Urinary bladder (tissue), 4 donors: ENCODE measurements at places on chromosomes 2 and 18. TPM values are rescaled to one million over a fixed set of nuclear protein-coding genes. Genes with fewer than 3 reads are reported as not detected.

DNA sequence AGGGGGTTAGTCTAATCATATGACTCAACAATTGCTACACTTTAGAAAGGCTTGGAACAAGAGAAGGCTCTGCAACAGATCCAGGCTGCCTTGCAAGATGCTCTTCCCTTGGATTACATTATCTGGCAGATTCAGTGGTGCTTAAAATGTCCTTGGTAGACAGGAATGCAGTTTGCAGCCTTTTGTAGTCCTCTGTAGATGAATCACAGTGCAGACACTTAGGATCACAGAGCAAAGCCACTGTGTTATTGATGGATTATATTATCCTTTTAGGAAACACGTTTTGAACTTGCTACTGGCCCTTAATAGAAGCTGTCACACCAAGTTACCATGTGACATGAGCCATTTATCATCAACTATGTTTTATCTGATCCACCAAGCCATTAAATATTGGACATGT, 152.2 kb downstream of the CBLN2 start:
- DNase-seq, result no peak

- no peak for DNase-seq
These were observed 11.1 kb downstream of the CFAP36 start for GRCh38 chr2:55530539-55531081.

GRCh38 chr2:64112016-64112415, 32.2 kb downstream of the PELI1 start:
- no peak for DNase-seq

- no peak for DNase-seq
These were observed 5.2 kb downstream of the ZNF385B start for GRCh38 chr2:179856205-179856604.

DNA sequence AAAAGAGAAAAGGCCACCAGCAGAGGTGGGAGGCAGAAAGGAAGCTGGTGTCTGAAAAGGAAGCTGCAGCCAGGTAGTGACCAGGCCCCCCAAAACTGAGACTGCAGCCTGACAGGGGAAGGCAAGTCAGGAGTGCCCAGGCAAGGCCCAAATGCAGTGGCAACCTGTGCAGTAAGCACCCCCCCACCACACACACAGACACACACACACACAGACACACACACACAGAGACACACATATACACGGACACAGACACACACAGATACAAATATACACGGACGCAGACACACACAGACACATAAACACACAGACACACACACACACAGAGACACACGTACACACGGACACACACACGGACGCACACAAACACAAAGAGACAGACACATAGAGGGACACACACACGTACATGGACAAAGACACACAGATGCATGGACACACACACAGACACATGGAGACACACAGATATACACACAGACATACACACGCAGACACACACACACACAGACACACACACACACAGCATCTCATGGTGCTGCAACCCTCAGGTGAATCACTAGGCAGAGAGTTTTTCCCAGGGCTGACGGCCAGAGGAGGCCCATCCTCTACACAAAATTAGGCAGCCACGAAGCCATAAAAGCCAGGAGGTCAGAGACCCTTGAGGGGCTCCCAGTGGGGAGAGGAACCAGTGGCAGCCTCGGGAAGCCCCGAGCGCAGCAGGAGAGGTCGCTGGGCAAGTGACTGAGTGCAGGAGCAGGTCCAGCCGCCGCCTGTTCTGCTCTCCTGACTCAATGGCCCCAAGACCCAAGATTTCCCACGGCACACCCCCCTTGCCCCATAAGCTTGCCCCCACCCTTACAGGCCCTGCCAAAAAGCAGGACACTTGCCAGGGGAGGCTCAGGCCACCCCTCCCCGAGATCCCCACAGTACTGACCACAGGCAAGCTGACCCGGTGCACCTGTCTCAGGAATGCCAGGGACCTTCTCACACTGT, 6.3 kb downstream of the SDC1 start:
- DNase-seq, result no peak

DNA sequence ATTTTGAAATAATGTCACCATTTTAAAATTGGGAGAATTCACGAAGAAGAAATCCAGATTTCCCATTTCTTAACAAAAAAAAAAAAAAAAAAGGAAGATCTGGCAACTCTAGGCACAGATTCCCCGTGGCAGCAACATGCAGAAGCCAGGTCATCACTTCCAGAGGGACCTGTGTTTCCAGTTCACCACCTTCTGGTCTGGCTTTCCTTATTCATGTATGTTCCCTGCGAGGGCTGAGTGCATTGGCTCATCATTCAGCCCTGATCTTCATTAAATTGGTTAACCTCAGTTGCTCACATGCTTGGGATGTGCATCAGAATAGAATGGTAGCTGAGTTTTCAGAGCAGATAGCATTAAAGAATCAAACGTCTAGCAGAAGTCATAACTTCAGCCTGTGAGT, 25.0 kb upstream of the MAP3K20 start:
- no peak for DNase-seq

- DNase-seq, result no peak
These were observed 14.6 kb upstream of the KYNU start for GRCh38 chr2:142862847-142863246.

DNA sequence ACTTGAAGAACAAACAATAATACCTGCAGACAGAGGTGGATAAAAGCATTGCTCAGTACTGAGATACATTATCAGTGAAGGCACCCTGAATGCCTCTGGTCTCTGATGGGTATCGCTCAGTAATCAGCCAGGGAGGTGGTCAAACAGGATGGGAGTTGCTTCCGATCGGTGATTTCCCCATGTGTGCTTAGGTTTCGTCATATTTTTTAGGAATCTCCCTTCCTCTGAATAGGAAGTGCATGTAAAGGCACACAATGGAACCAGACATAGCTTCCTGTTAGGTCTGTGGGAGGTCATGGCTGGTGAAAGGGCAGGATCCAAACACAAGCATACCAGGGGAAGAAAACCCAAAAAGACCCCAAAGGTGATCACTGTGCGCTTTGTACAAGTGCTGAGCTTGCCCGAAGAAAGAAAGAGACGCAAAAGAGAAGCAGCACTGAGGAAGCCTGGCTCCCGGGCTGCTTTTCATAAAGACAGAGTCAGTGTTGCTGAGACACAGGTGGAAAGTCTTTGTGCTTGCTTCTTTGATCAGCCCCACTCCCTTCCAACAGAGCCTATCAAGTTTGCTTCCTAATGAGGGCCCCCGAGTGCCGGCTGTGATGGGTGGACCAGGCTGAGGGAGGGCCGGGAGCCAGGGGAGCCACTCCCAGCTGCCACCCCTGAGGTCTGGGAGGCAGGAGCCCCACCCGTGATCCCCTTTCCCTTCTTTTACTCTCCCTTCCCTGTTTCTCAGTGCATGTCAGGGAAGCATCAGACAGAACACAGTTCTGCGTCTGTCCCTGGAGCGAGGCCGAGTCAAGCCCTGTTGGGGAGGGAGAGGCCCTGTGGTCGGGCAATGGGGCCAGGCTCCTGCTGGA, 138.2 kb downstream of the SH3RF3 start:
- DNase-seq, result no peak

DNA sequence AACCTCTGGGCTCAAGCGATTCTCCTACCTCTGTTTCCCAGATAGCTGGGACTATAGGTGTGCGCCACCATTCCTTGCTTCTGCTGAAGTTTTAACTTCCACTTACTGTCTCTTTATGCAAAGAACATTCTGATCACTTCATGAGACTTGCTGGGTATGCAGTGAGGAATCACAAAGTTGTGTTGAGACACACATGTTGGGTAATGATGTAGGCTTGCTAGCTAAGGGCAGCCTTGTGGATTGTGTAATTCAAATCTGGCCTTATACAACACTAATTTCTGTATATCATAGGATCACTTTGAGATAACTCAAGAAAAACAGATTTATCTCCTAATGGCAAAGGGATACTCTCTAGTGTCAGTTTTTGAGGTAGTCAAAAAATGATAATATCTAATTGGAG, 24.2 kb downstream of the XRCC5 start:
- no peak for DNase-seq

DNA sequence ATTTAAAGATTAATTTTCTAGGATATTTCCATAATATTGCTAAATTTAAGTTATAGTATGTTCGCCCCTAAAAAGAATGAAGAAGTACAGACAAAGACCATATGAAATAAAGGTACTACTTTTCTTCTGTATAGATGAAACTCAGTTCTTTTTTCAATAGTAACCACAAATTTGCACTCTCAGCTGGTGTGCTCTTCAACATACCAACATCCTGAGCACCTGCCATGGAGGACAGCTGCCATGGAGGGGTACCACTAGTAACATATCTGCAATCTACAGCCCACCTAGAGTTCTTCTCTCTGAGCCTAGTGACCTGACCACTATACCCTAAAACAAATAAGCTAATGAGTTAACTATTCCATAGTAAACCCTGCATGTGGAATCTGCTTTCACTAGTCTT, 36.8 kb upstream of the ERCC3 start:
- no peak for DNase-seq

GRCh38 chr2:221304916-221305315, 267.2 kb downstream of the EPHA4 start:
- DNase-seq, result no peak

GRCh38 chr18:66995270-66995669, 391.4 kb upstream of the CDH19 start:
- no peak for DNase-seq

GRCh38 chr2:84946204-84947009, 24.6 kb upstream of the KCMF1 start:
- no peak for DNase-seq

DNA sequence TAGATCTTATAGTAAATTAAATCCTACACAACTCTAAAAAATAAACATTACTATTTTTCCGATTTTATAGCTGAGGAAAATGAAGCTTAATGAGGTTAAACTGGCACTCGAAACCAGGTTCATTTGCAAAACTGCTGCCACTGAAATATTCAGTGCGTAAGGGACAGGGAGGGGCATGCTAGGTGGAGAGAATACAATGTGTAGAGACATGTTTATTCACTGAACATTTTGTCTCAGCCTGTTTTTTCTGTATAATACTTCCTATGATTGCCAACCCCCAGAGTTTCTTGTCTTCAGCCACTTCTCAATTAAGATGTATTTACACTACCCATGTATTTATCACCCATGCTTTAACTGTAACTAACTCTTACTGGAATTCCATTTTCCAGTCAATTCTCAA, 31.6 kb upstream of the ZNF804A start:
- no peak for DNase-seq

DNA sequence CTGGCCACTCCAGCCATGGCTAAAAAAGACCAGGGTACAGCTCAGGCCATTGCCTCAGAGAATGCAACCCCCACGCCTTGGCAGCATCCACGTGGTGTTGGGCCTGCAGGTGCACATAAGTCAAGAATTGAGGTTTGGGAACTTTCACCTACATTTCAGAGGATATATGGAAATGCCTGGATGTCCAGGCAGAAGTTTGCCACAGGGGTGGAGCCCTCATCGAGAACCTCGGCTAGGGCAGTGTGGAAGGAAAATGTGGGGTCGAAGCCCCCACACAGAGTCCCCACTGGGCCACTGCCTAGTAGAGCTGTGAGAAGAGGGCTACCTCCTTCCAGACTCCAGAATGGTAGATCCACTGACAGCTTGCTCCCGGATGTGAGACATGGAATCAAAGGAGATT, 477.3 kb downstream of the LPIN1 start:
- DNase-seq, result no peak

DNA sequence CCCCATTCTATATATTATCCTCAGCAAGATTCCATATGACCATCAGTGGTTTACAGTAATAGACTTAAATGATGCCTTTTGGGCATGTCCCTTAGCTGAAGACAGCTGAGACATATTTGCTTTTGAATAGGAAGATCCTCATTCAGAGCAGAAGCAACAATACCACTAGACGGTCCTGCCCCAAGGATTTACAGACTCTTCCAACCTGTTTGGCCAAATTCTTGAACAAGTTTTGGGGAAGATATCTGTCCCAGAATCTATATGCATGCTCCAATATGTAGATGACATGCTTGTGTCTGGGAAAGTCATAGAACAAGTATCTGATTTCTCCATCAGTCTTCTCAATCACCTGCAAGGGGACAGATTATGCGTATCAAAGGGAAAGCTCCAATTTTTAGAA, 137.1 kb upstream of the RMP24 start:
- DNase-seq, result no peak

- DNase-seq, result no peak
These were observed 7.5 kb upstream of the YPEL5 start for GRCh38 chr2:30139131-30139870.

DNA sequence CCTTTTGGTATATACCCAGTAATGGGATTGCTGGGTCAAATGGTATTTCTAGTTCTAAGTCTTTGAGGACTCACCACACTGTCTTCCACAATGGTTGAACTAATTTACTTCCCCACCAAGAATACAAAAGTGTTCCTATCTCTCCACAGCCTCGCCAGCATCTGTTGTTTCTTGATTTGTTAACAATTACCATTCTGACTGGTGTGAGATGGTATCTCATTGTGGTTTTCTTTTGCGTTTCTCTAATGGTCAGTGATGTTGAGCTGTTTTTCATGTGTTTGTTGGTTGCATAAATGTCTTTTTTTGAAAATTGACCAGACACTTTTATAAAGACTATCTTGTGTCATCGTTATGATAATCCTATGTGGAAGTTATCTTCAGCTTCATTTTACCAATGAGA, 16.0 kb upstream of the ATP8B1 start:
- DNase-seq, result no peak

DNA sequence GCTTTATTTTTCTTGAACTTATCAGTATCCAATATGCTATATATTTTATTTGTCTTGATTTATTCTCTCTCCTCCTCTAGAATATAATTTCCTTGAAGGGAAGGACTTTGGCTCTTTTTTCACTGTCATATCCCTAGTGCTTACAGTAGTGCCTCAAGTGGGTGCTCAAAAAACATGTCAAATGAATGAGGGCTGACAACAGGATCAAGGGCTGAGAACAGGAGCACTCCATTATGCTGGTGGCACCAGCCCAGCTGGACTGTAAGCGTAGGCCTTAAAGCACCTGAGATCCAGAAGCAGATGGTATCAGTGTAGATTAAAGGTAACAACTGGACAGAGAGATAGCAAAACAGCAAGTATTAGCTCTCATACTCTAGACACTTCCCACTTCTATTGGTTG, 46.3 kb downstream of the PMS1 start:
- no peak for DNase-seq

DNA sequence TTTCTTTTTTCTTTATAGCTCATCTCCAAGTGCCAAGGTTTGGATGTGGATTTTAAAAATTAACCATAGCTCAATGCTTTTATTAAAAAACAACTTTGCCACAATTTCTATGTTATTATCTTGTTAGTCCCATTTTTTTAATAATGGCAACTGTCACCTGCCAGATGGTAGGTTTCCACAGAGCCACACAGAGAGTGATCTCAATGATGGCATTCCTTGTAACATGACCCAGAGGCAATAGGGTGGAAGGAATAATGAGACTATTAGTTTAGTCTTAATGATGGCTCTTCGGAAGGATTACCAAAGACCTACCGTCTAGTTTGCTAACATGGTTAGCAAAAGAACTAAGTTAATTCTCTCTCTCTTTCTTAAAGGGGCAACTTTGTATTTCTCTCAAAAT, 64.0 kb downstream of the REL start:
- DNase-seq, result no peak

TBR1 gene
- not detected for polyA plus RNA-seq

SOX11 gene
- 0.01 TPM for polyA plus RNA-seq

RGPD8 gene
- 3.8 TPM for polyA plus RNA-seq

RAB27B gene
- polyA plus RNA-seq, result 0.90 TPM

MOGAT1 gene
- polyA plus RNA-seq, result not detected

RAB31 gene
- polyA plus RNA-seq, result 77.2 TPM

VSNL1 gene
- 1.1 TPM for polyA plus RNA-seq

CRYGC gene
- polyA plus RNA-seq, result not detected

MALL gene
- polyA plus RNA-seq, result 14.1 TPM

ROCK2 gene
- 36.3 TPM for polyA plus RNA-seq

AQP12A gene
- not detected for polyA plus RNA-seq

MROH2A gene
- polyA plus RNA-seq, result 7.3 TPM

ABHD3 gene
- polyA plus RNA-seq, result 14.2 TPM

SCN7A gene
- polyA plus RNA-seq, result 11.1 TPM

CNRIP1 gene
- 41.5 TPM for polyA plus RNA-seq
